ENCODE measurements at places on chromosomes 6 and 20.

DNA sequence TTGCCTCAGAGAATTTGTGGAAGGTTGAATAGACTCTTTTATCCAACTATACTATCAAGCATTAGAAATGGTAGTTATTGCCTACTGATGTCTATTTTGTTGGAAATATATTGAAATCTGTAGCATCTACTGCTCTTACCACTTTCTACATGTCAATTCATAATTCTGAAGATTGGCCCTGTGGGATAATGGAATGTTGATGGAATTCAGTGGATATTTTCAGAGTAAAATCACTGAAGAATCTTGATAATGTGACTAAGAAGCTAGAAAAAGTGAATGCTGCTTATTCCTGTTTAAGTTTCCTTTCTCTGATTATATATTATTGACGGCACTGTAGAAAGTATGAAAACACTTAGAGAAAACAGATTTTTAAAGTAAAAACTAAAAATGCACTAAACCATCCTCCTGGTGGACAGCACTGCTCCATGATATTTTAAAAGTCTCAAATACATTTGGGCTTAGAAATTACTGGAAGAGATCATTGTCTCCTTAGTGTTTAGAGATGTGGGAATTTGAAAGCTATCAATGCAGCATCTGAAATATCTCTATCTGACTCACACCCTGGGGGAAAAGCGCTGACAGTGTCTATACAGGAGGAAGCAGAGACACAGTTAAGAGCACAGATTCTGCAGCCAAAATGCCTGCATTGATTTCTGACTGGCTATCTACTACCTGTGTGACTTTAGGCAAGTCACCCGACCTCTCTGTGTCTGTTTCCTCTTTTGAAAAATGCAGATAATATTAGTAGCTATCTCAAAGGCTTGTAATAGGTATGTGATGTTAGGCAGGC is 37.9 kb upstream of the RCAN2 start:
- DNase-seq = no peak

DNA sequence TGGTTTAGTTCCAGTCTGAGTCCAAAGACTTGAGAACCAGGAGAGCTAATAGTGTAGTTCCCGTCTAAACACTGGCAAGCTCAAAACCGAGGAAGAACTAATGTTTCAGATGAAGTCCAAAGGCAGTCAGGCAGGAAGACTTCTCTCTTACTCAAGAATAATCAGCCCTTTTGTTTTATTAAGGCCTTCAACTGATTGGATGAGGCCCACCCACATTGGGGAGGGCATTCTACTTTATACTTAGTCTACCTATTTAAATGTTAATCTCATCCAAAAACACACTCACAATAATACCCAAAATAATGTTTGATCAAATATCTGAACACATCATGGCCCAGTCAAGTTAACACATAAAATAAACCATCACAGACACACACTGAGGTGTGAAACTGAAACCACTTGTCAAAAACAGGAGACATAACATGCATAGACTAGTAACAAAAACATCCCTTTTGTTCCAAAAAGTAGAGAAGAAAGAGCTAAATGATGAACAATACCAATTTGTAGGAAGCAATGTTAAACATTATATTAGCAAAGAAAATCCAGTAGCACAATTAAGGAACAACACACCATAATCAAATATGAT is 50.2 kb upstream of the SENP6 start:
- no peak for DNase-seq

GRCh38 chr6:137259349-137259748 is 40.2 kb upstream of the IFNGR1 start:
- DNase-seq = no peak

DNA sequence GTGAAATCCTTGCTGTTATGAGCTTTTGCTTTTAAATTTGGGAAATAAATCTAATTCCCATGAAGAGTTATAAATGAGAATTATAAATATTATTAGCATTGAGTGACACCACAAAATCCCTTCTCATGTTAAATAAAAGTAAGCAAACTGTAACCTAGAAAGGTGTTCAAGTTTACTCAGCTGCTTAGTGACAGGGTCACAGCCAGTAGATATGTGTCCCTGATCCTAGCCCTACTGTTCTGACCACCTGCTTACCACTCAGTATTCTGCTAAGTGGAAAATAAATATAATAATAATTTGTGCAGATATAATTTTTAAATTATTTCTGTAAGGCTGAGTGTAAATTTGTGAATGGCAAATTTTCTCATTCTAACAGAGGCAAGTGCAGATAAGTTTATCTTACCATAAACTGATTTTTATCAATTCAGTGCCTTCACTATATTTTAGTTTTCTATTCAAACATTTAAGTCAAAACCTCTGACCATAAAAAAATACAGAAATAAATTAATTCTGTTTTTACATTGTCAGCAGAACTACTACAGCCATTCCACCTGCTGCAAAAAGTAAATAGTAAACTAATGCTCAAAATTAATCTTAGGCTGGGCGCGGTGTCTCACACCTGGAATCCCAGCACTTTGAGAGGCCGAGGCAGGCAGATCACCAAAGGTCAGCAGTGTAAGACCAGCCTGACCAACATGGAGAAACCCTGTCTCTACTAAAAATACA is 118.2 kb downstream of the TENT5A start:
- DNase-seq = no peak

DNA sequence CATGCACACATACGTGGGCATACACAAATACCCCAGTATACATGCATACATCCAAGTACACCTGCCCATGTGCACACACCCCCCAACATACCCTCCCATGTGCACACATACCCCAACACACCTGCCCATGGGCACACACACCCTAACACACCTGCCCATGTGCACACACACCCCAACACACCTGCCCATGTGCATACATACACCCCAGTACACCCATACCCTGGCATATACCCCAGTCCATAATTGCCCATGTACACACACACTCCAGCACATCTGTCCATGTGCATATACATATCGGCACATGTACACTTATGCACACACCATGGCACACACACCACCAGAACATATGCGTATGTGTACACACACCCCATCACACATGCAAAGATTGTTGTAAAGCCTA is 475.2 kb downstream of the PREX1 start:
- DNase-seq = no peak

All from stimulated activated CD8-positive, alpha-beta memory T cell treated with anti-CD3 and anti-CD28 coated beads, Interleukin-4, amount 100 ng/mL, for 4 hours (primary cell).